ENCODE measurements at places on chromosomes 5 and 9.

- DNase-seq: no peak
Observed at GRCh38 chr5:60482301-60482700, 217.7 kb downstream of the DEPDC1B start.

DNA sequence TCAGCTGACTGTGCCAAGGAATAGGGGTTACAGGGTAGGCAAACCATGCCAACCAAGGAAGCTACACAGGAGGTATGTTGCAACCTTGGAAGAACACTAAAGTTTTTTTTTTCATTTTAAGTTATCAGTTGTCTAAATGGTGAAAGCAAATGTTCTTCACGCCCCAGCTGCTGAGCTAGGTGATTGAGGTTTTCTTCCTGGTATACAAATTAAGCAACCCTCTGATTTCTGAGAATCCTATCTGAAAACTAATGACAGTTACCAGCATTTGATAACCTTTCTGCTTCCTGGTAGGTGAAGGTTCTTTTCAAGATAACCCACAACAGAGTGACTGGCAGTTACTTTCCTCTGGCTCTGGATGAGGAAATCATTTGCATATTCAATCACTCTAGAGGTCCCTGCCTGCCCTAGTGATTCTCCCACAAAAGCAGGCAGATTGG, 194.9 kb downstream of the ATP10B start:
- DNase-seq: no peak

- no peak for DNase-seq
Observed at GRCh38 chr5:54881286-54882005, 103.9 kb downstream of the ESM1 start.

GRCh38 chr9:93450945-93451815, at the start of gene FAM120A:
Gene FAM120A, plus strand, starts transcription at chr9:93451685. Its CDS starts 231 bp downstream, at chr9:93451916.
- DNase-seq: peak; percentile 19

DNA sequence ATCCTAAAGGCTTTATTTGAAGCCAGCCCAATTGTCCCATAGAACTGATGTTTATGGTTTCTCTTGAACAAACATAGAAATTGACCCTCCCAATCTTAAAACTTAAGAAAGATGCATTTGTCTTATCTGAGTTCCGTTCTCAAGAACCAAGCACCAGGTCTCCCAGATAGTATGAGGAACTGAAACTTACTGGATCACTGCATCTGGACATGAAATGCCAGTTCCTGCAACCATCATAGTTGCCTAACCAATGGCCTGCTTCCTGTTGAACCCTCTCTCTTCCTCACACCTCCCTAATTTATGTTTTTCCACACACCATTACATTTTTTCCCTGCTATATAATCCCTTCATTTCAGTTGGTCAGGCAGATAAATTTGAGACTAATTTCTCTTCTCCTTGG, 478.9 kb downstream of the HTR1A start:
- DNase-seq: no peak

GRCh38 chr9:68851657-68852056, 146.6 kb downstream of the PIP5K1B start:
- DNase-seq: no peak

DNA sequence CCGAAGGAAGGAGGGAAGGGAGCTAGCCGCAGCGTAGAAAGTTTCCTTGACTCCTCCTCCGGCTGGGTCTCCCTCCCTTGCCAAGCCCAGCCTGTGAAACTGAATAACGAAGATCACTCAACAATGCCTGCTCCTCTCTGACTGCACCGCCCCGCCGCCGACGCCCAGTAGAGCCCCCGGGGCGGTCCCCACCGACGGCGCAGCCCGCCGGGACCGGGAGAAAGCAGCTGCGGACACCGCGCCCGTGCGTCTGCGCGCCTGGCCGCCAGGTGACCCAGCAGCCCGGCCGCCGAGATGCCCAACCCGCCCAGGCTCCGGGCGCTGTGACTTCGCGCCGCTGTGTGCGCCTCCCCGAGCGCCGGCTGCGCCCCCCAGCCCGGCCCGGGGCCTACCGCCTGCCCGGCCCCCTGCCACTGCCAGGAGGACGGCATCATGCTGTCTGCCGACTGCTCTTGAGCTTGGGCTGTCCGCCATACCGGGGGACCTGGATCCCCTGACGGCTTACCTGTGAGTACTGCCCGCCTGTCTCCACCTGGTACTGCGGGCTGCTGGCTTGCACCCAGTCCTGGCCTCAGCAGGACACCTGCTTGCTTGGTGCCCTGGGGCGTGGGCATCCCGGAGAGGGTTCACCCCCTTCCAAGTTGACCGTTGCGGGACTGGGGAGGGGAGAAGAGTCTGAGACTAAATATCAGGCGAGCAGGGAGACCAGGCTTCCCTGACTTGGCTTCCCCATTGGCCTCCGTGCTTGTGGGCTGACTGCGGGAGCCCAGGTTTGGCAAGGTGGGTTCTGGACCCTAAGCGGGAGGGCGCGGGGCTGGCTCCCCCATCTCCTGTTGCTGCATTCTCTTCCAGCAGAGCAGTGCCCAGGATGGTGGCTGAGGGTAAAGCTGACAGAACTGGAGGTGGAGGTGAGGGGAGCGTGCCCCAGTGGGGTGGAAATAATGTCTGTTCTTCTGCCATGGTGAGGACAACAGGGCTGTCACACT, 26.2 kb upstream of the SPTLC1 start:
- DNase-seq: no peak

DNA sequence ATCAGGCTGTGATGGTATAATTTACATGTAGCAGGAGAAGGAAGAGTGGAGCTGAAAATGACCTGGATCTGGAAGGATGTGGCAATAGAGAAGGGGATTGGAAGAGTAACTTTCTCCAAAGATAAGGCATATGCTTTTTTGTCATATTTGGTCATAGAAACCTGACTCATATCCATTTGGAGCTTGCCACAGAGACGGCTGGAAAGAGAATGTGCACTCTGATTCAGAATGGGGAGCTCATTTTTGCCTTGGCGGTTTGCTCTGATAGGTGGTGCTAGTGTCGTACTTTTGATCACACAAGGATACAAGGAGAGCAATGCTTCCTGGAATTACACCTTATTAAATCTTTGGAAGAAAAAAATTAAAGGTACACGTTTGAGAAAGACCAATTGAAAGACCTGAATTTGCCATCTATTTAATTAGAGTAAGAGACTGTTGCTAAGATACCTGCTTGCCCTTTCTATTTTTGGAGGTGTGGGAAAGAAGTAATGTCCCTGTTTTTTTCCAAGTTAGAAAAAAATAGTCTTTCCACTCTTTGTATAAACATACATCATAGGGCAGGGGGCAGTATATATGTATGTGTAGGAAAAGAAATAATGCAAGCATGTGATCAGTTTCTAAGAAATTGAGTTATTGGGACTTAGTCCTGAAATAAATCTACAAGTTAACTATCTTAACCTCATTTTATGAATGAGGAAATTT, 5.4 kb downstream of the LSM11 start:
- DNase-seq: no peak

- no peak for DNase-seq
Observed at GRCh38 chr9:130689937-130690700, 3.5 kb upstream of the EXOSC2 start.

DNA sequence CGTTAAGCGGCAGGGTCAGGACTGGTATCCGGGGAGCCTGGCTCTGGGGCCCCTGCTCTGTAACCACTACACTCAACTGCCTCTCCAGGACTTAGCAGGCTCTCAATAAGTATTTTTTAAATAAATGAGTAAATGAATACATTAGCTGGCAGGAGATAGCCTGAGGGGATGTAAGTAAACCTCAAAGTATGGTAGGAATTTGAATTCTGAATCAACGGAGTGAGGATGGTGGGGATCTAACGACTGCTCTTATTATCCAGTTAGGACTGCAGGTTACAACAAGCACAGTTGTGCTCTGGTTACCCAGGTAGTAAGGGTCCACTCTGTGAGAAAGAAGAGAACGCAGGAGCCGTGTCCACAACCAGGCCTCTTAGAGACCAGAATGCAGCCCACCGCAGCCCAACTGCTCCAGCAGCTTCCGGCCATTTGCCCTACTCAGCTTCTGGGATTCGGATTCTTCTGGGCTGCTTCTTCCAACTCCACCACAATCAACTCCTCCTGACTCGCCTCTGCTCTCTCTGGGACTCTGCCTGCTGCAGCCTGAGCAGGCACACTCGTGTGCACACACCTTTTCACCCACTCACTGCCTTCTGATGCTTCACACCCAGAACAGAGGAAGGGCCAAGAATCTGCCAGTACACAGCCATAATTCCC, 52.6 kb downstream of the MED27 start:
- DNase-seq: no peak

- DNase-seq: no peak
Observed at GRCh38 chr5:140255460-140256157, 47.3 kb downstream of the PFDN1 start.

- DNase-seq: no peak
Observed at GRCh38 chr5:140324617-140325241, 21.7 kb downstream of the HBEGF start.

DNA sequence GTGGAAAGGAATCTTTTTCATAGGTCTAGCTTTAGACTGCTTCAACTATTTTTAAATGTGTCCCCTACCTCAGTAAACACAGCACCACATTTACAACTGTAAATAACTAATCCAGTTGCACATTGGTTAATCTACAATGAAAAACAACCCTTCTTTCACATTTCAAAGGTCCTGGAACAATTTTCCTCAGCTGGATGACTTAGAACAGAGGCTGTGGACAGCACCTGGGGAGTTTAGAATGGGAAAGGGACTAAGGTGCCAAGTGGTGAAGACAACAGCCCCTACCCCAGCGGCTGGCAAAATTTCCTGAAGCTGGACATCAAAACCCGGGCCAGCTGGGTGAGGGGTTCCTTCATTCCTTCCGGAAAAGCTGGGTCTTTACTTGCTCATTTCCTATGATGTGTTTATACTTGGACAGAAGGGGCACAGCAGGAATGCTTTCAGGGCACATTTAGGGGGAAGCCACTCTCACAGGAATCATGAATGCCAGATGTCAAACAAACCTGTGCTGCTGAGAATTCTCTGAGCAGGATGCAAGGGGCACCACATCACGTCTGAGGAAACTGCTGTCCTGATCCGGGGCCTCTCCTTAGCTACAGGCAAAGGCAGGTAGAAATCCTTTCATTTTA, 158.3 kb downstream of the NR2F1-AS1 start:
- no peak for DNase-seq

DNA sequence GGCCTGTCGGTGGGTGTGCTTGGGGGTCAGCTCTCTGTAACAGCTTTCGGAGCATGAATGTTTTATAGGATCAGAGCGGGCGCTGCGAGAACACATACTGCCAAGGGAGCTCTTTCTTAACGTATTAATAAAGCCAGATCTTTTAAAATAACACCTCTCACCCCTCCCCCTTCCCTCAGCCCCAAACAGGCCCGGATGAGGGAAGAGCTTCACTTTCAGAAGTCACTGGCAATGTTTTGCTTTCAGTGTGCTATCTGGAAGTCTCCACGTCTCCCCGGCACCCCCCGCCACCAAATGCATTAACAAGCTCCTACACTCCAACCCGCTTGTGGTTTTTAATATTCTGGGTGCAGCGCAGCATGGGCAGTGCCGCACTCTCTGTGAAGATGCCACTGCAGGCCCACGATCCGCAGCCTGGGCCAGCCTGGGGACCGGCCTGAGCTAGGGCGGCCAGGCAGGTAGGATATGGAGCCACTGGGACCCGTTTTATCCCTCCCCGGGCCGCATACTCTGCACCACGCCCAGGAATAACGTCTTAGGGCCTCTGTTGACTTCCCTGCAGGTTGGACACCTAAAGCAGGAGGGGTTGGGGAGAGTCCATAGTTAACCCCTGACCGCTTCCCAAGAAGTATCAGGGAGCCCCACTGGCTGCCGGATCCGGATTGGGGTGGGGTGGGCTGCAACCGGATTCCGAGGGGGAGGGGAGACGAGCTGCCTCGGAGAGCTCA, 12.6 kb downstream of the NR2F1 start:
- no peak for DNase-seq
